NCI-H69 (cell line): ENCODE measurements at places on chromosomes 1 and 21.

GRCh38 chr1:206924592-206925105, 2.9 kb upstream of the FCMR start:
- DNase-seq: no peak

DNA sequence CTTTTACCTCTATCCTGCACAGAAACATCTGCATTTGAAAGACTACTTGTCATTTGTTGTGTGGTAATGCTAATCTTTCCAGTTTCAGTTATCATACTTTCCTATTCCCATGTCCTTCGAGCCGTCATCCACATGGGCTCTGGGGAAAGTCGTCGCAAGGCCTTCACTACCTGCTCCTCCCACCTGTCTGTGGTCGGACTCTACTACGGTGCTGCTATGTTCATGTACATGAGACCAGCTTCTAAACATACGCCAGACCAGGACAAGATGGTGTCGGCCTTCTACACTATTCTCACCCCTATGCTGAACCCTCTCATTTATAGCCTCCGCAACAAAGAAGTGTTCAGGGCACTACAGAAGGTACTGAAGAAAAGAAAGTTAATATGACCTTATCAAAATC, 8.3 kb downstream of the OR2M4 start:
- no peak for DNase-seq

DNA sequence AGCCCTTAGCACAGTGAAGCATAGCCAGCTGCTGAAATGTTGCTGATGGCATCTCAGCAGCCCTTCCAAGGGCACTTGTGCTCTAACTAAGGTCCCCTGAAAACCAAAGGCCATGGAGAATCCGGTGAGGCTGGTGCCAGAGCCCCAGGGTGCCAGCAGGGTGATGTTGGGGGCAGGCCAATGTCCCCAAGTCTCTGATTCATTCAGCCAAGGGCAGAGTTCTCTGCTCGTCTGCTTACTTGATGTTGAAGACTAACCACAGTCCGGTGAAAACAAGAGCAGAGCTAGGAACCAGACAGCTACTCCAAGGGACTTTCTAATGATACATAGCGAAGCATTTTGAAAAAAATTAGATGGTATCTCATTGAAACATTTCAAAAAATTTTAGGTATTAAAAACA, 149.8 kb downstream of the ZZZ3 start:
- no peak for DNase-seq

- no peak for DNase-seq
Observed at GRCh38 chr21:42146821-42147220, 72.1 kb upstream of the ABCG1 start.

- DNase-seq: no peak
Observed at GRCh38 chr1:109184687-109185086, 29.0 kb upstream of the SARS1 start.

DNA sequence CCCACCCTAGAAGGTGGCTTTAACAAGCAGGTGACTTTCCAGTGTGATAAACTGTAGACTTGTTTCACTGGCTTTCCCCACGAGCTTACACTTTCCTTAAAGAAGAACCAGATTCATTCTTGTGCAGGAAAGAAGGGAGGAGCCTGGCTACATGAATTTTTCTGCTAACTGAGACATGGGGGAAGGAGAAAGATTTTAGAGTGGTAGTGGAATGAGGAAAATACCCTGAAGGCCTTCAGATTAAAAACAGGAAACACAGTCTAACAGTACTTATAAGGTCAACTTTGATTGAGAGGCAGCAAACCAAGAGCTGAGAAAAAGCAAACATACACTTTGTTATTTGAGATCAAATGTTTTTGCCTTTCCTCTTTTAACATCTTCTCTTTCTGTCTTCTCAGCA, 640.9 kb upstream of the PLXNA2 start:
- DNase-seq: no peak

DNA sequence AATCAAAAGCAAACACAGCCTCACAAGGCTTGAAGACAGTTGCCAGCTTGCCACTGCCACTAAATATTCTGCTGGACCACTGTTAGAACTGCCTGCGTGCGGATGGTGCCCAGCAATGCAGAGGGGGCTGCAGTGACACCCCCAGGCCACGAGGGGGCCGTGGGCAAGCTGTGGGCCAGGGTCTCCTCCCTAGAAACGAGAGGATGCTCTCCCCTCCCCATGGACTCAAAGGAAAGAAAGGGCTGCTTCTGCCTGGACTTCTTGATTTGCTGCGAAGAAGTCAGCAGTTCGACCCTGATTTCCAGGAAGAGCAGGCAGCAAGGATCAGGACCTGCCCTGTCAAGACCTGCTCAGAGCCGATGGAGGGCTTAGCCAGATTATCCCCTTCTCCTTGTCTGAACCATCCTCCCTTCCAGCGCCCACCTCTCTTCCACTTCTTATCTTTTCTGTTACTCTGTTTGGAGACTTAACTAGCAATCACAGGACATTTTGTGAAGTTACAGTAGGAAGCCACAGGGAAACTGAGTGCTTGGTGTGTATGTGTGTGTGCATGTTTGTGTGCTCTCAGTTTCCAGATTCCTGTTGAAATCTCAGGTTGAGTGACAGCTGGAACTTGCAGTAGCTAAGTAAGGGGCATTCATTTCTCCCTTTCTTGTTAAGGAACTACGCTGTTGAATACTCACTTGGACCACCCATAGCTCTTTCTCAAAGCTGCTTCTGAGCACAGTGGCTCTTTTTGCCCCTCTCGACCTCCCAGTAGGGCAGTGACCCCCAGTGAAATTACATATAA, 2.7 kb downstream of the MAN1C1 start:
- peak; percentile 66 for DNase-seq

DNA sequence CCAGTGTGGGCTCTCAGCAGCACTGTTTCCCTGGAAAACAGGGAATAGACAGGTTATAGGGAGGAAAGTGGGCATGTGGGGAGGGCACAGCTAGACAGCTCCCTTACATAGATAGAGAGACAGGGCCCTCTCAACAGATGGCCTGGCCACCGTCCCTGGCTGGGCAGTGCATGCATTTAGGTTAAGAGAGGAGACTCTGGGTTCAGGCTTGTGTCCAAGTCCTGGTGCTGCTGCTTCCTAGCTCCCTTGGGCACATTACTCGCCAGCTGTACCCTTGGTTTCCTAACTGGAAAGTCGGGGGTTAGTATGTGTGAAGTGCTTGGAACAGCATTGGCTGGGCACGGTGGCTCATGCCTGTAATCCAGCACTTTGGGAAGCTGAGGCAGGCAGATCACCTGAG, 9.1 kb downstream of the PLOD1 start:
- DNase-seq: no peak

- DNase-seq: no peak
Observed at GRCh38 chr1:28983509-28984310, 69.3 kb downstream of the EPB41 start.

- DNase-seq: no peak
Observed at GRCh38 chr1:54872036-54872331, 15.0 kb downstream of the DHCR24 start.

DNA sequence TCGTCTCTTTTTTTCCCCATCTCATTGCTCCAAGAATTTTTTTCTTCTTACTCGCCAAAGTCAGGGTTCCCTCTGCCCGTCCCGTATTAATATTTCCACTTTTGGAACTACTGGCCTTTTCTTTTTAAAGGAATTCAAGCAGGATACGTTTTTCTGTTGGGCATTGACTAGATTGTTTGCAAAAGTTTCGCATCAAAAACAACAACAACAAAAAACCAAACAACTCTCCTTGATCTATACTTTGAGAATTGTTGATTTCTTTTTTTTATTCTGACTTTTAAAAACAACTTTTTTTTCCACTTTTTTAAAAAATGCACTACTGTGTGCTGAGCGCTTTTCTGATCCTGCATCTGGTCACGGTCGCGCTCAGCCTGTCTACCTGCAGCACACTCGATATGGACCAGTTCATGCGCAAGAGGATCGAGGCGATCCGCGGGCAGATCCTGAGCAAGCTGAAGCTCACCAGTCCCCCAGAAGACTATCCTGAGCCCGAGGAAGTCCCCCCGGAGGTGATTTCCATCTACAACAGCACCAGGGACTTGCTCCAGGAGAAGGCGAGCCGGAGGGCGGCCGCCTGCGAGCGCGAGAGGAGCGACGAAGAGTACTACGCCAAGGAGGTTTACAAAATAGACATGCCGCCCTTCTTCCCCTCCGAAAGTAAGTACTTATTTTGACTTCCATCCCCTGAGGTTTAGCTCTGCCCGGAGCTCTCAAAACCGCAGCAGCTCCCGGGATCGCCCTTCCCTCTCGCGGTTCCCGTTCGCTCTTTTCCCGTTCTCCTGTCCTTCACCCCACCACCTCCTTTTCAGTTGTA, 1.5 kb downstream of the TGFB2 start:
- DNase-seq: peak; percentile 76

DNA sequence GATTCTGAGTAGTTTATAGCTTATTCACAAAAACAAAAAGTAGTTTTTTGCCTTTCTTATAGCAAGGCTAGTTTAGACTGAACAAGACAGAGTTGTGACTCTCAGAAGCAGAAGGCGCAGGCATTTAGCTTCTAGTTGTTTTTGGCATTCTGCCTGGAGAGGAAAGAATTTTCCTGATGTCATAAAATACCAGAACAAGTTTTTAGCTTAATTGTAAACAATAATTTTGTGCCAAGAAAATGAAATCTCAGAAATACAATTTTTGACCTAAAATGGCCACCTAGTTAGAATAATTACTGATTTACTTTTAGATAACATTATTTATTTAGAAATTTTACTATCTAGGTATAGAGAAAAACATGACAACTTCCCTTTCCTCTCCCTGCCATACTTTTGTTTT, 1.0 kb downstream of the DNAJB4 start:
- DNase-seq: peak; percentile 33

DNA sequence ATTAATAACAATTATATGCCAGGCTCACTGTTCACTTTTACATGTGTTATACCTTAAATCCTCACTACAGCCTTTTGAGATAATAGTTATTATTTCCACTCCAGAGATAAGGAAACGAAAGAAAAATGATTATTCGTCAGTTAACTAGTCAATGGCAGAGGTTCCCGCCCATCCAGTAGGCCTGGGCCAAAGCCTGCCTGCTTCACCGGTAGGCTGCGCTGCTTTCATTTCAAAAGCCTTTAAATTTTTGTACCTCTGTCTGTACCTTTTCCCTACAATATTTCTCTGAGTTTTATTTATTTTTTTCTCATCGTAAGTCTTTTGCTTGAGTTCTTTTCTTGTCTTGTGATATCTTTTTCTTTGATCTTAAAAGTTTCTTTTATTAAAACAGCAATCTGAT, 3.6 kb downstream of the GPR52 start:
- no peak for DNase-seq

GRCh38 chr1:152886758-152887409, 8.8 kb downstream of the SMCP start:
- DNase-seq: no peak

- peak; percentile 98 for DNase-seq
Observed at GRCh38 chr21:43718872-43719747, at the start of gene PDXK. TSS of gene PDXK (plus strand) at chr21:43719129. CDS start at chr21:43719295, 166 bp downstream.

GRCh38 chr1:185520188-185520920, 203.3 kb upstream of the IVNS1ABP start:
- no peak for DNase-seq

- no peak for DNase-seq
Observed at GRCh38 chr1:55632058-55632457, 416.9 kb upstream of the USP24 start.

- DNase-seq: no peak
Observed at GRCh38 chr1:91821126-91821868, 64.7 kb downstream of the TGFBR3 start.

DNA sequence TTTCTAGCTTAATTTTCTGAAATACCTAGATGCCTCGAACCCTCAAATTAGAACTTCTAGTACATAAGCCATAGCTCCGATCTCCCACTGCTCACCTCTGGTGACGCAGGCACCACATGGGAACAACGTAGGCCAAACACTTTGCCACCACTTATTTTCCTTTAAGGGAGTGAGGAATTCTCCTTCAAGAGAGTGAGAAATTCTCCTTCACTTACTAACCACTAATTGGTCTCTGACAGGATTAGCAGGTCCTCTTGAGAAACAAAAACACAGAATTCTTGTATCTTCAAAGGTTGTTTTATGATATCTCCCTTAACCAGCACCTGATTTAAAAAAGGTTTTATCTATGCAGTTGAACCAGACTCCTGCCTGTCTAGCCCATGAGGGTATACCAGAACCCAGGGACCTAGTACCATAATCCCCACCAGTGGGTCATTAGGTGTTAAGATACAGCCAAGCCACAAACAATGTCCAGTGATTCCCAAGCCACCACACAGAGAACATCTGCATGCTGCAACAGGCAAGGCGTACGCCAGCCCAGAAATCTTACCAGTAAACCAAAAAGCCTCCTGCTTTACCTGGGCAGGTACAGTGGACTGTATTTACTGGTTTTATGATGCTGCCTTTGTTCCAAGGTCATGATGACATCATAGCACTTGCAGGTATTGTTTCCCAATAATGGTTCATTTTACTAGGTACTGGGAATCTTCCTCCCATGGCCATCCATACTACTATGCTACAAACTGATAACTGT, 20.3 kb upstream of the CXADR start:
- DNase-seq: peak; percentile 45

DNA sequence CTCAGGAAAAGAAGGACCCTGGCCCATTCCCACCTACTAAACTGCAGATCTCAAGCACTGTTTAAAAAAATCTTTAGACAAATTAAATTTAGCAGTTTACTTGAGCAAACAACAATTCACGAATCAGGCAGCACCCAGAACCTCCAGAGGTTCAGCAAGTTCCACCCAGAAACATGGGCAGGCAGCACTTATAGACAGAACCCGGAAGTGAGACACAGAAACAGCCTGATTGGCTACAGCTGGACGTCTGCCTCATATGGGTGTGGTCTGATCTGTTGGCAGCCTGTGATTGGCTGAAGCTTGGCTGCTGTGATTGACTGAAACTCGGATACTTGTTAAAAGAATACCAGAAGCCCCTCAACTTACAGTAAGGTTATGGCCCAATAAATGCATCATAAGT, 34.7 kb upstream of the COL6A2 start:
- no peak for DNase-seq

GRCh38 chr1:245086389-245086969, 68.3 kb upstream of the KIF26B start:
- DNase-seq: no peak

DNA sequence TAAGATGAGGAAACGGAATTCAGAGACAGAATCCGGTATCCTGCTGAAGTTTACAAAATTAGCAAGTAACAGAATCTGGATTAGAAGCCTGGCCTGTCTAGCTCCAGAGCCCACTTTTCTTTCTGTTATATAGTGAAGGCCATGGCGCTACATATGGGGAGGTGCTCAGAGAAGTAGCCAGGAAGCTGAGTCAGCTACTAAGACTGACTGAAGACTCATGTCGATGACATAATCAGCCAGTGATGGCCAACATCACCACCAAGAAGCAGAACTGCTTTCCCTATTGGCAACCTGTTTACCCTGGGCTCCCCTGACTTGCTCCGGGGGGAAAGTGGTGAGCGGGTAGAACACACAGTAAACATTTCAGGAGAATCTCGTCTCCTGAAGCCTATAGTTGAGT, 18.8 kb downstream of the LRRC52 start:
- DNase-seq: no peak

- no peak for DNase-seq
Observed at GRCh38 chr1:100565533-100565932, 27.6 kb downstream of the GPR88 start.

GRCh38 chr1:185938396-185938795, 204.2 kb downstream of the HMCN1 start:
- DNase-seq: peak; percentile 21

GRCh38 chr1:47325528-47325927, 8.1 kb upstream of the CMPK1 start:
- DNase-seq: peak; percentile 39
